ENCODE measurements at places on chromosomes 5 and 9.
A peak's percentile ranks its signal among the peaks of the same experiment; 100 is the strongest.

DNA sequence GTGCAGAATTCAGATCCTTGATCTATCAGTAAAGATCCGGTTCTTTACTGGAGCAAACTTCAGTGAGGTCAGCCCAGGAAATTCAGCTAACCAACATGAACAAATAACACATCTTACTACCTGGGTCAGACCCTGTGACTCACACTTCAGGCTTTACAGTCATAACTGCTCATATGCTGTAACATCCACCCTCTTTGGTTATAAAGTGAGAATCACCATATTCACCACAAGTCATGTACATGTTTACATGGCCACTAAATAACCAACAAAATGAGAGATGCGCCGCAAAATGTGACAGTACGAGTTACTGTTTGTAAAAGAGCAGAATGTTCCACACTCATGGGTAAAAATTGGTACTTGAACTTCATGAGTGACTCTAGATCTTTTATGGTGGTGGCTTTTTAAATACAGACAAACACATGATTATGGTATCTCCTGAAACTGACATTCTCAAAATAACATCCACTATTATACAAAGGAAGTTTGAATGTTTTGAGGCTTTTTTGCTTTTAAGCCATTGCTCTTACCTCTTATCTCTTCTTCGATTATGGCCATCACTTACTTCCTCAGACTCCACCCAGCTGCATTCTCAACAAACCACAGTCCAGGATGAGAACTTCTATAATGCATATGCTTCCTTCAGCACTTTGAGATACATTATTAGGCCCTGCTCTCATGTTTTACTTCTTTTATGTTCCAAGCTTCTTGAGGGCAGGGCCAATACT lies 516.6 kb downstream of the RAB3C start:
- DNase-seq: no peak

GRCh38 chr9:111150181-111150580 lies 111.9 kb upstream of the LPAR1 start:
- no peak for DNase-seq

- DNase-seq: no peak
Measured at GRCh38 chr9:34989946-34990635, 546 bp downstream of the DNAJB5 start.

DNA sequence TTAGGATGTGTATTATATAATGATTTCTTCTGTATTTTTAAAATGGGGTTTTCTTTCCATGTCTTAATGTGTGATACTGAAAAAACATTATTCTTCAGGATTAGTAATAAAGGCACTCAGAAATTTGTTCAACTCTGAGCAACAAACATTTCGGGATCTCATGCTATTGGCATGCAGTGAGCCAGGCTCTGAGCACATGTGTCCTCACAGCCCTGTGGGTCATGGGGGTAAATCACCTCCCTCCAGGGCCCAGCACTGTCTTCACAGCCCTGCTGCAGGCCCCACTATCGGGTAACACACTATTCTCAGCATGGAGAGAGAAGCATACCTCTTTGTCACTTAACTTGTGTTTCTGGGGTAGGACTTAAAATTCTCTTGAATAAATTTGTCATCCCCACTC lies 14.0 kb downstream of the TMEM174 start:
- no peak for DNase-seq

DNA sequence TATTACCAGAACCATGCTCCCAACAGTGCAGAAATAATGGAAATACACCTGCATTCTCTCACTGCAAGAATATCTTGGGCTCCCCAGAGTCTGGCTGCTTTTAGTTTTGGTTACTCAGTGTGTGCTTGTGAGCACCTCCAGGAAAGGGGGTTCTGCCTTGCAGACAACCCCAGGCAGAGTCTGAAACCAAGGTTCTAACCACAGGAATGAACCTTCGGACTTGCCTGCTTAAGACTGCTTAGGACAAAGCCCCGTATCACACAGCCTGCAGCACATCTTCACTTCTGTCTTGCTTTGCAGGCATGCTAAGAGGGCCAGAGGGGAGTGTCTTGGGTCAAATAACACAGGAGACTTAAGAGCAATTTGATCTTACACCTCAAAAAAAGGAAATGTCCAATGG lies 94.8 kb upstream of the SPATA31C2 start:
- no peak for DNase-seq

GRCh38 chr5:155700333-155700732 lies 626.6 kb upstream of the SGCD start:
- no peak for DNase-seq

GRCh38 chr5:101461455-101461854 lies 558.4 kb upstream of the ST8SIA4 start:
- no peak for DNase-seq

DNA sequence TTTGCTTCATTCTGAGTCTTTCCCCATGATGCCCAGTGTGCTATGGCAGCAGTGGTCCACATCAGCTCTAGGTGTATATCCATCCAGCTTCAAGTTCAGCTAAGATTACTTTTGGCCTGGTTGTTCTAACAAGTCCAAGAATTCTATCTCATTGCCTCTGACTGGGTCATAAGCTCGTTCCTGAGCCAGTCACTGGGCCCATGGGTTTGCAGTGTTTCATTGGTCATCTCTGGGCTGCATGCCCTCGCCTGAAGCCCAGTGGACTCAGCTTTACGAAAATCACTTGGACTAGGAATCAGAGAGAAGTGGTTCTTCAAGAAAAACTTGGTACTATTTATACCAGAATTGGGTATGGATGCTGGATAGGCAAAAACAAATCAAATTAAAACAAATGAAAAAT lies 16.1 kb upstream of the ARHGAP26 start:
- no peak for DNase-seq

- DNase-seq: no peak
Measured at GRCh38 chr5:72752909-72753308, 63.6 kb upstream of the TNPO1 start.

DNA sequence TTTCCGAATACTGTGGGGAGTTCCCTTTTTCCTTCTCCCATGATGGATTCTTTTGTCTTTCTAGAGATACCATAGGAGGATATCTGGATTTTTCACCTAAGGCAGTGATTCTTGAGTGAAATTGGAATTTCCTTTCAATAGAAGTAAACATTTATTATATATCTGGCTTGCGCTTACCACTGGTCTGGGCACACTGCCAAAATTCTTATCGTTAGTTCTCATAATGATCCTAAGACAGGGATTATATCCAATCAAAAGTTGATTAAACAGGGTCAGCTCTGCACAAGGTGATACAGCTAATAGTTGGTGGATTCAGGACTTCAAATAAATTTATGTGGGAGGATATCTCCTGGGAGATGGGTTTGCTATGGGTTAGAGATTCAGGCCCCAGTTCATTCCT lies 9.6 kb downstream of the TLE4 start:
- no peak for DNase-seq

DNA sequence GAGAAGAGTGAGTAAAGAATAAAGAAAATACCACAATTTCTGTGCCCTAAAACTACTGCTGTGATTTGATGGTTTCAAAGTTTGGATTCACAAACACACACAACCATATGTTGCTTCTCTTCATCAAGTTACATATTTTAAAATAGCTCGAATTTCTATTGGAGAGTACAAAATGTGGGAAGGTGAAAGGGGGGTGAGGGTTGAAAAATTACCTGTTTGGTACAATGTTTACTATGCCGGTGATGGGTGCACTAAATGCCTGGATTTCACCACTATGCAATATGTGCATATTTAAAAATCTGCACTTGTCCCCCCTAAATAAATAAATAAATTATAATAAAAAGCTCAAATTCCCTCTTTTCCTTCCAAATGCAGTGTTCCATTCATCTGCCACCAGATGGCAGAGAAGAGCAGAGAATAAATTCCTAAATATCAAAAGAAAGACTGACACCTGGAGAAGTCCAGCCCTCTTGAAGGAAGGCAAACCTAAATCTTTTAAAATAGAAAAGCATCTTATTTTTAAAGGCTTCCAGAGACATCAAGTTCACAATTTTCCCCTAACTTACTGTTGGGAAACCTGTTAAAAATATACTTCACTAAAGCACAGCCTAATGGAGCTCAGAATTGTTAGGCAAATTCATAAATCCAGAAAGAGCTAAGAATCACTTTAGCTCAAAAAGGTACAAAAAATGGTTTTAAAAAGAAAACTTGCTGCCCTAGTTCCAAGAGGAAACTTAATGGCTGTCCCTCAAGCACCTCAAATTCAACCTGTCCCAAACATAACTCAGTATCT lies 24.8 kb upstream of the HNRNPA0 start:
- peak; percentile 5 for DNase-seq

- DNase-seq: no peak
Measured at GRCh38 chr9:6471231-6471850, 58.3 kb downstream of the UHRF2 start.

DNA sequence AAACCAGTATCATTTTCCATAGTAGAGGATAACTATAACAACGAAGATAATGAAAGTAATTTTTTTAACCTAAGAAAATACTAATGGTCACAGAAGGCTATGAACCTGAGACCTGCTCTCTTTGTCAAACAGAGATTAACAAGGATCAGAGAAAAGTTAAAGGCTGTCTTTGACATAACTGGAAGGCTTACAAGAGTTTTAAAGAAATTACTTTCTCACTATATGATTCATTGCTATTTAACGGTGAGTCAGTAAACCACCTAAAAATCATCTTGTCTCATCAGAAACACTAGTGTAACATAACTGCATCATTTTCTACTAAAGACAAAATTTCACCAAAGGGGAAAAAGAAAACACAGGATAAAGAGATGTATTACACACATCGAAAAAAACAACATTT lies 19.3 kb downstream of the MLANA start:
- no peak for DNase-seq

- no peak for DNase-seq
Measured at GRCh38 chr9:121182989-121183388, 18.7 kb downstream of the RAB14 start.
